Right ventricle myocardium inferior (tissue), 1 donor: ENCODE measurements at places on chromosomes 3 and 15.
A peak's percentile ranks its signal among the peaks of the same experiment; 100 is the strongest.

GRCh38 chr3:177553012-177553411 is 355.7 kb upstream of the TBL1XR1 start:
- DNase-seq: no peak

- no peak for DNase-seq
Observed at GRCh38 chr3:19972054-19972453, 25.2 kb downstream of the RAB5A start.

DNA sequence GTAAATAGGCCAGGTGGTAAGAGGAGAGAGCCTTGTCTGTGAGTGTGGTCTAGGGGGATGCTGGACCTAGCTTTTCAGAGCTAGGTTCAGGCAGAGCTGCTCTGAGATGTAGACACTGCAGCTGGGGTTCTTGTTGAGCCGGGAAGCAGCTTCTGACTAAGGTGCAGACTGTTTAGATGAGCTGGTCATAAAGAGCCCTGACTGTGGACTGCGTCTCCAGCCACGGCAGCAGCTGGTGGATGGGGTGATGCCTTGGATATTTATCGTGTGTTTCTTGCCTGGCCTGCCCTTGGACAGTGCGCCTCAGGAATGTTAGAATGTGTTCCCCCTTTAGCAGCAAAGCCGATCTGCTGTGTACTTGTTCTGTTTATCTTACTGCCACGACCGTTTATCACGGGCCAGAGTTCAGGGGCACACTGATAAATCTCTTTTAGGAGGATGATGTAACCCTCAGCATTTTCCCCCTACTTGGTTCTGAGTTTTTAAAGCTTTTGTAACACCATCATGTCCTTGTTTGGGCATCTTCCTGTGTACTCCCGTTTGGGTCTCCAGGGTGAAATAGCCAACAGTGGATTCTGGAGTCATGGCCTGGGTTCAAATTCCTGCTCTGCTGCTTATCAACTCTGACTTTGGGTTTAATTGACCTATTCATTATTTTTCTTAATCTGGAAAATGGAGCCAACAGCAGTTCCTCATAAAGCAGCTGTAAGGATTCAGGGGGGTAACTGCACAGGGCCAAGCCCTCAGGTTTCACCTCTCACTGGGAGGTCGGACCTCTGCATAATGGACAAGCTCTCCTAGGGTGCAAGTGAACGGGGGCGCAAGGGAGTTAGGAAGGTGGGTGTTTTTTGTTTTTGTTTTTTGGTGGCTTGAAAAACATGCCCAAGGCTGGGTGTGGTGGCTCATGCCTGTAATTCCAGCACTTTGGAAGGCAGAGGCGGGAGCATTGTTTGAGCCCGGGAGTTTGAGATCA is 51.4 kb downstream of the FLNB start:
- no peak for DNase-seq

GRCh38 chr3:169250000-169250399 is 413.5 kb downstream of the MECOM start:
- DNase-seq: no peak

- DNase-seq: no peak
Observed at GRCh38 chr3:98185180-98185579, 18.7 kb downstream of the OR5H15 start.

- no peak for DNase-seq
Observed at GRCh38 chr3:181969925-181970324, 258.2 kb downstream of the SOX2 start.

- no peak for DNase-seq
Observed at GRCh38 chr3:99509224-99509623, 129.2 kb upstream of the COL8A1 start.

GRCh38 chr3:162142511-162142910 is 645.9 kb downstream of the OTOL1 start:
- no peak for DNase-seq

- DNase-seq: no peak
Observed at GRCh38 chr3:119808244-119808643, 26.3 kb downstream of the NR1I2 start.

DNA sequence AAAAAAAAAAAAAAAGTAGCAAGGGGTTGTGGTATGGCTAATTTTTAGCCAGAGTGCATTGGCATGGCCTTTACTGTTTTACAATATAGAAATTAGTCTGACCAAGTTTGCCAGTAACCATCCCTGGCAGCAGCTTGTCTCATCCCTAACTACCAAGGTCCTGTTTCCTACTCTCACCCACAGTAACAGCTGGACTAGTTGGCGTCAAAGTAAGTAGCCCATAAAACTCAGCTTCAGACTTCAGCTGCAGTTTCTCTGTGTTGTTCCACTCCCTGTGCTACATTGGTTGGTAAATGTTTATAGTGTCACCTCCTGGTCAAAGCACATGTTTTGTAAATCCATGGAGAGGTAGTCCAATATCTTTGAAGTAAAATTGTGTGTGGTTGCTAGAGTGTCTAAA is 691.3 kb downstream of the ZPLD1 start:
- no peak for DNase-seq

DNA sequence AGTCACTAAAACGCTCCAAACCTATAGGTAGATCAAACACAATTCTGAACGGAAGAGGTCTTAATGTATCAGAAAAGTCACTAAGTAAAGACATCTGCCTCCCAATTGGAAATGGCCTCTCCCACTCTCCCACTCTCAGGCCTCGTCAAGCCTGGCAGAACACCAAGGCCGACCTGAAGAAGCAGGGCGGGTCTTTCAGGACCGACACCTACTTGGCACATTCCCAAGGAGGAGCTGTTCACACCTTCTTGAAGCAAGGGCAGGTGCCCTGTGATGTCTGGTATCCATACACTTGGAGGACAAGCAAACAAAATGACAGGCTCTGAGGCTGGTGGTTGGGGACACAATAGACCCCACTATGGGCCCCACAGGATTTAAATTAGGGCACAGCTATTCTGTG is 30.0 kb downstream of the XXYLT1 start:
- no peak for DNase-seq

DNA sequence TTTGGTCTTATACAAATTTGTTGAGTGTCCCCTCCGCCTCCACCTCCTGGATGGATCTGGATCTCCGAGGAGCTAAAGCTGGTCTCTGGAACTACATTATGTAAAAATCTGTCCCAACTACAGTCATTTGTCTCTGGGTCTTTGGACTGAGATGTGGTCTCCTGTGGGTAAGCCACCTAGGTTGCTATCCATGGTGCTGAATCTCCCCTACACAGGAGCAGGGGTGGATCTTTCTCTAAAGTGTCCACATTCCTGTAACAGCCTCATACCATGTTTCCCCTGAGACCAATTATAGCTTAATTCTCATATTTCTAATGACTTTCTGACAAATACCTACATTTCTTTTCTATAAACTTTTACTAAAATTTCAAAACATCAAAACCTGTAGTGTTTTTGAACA is 625.8 kb downstream of the TAFA4 start:
- DNase-seq: no peak

DNA sequence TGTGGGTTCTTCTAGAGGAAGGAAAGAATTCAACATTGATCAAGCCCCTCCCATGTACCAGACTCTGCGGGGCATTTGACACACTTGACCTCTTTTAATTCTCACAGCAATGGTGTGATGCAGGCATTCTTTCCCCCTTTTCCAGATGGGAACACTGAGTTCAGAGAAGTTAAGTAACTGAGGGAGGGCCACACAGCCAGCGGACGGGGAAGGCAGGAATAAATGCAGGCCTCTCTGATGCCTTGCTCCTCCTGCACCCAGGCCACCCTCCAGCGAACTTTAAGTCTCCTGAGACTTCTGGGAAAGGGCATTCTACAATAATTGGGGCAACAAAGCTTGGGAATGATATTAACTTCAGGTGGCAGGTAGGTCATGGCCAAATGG is 227.4 kb downstream of the UACA start:
- DNase-seq: peak; percentile 18

DNA sequence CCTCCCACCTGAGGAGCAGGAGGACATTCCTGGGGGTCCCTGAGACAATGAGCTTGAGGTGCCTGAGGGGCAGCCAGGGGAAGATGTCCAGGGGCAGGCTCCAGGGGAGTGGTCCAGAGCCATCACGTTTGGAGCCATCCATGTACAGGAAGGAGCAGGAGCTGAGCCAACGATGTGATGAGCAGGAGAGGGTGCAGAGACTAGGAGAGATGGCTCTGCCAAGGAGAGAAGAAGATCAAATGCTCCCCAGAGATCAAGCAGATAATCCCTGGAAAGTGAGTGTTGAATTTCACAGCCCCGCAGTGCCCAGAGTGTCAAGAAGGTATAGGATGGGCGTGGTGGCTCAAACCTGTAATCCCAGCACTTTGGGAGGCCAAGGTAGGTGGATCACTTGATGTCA is 97.8 kb upstream of the HERC1 start:
- DNase-seq: no peak

- DNase-seq: peak; percentile 85
Observed at GRCh38 chr3:129490273-129490675, 38.2 kb upstream of the RHO start.

DNA sequence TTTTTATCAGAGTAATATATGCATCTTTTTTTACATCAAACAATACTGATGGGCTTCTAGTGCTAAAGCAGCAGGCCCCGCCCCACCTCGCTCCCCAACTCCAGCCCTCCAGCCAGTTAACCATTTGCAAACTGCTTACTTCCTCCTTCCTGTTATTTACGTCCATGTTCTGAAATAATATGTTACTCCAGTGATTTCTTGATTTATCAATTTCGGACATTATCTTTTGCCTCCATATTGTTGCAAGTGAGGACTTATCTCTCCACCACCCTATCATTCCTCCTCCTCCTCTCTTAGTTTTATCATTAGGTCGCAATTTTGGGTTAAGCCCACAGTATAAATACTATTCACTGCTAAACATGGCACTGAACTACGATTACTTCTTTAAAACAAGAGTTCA is 39.5 kb downstream of the ZNF710 start:
- DNase-seq: no peak

- peak; percentile 76 for DNase-seq
Observed at GRCh38 chr15:65286069-65286703, 497 bp downstream of the PARP16 start.

DNA sequence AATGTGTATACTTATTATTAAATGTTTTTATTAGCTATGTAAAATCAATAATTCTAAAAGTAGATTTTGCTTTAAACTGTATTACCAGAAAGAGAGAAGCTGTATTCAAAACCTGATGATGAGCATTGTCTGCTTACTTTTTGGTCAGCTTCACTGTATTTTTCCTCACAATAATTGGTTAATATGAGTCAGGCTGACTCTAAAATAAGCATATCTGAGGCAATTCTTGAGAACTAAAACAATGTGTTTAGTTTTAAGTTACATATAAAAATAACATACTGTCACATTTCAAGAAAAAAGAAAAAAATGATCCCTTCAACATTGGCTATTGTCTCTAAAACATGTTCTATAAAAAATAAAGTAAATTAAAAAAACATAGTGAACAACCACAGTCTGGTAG is 66.1 kb downstream of the EPHA3 start:
- DNase-seq: no peak

DNA sequence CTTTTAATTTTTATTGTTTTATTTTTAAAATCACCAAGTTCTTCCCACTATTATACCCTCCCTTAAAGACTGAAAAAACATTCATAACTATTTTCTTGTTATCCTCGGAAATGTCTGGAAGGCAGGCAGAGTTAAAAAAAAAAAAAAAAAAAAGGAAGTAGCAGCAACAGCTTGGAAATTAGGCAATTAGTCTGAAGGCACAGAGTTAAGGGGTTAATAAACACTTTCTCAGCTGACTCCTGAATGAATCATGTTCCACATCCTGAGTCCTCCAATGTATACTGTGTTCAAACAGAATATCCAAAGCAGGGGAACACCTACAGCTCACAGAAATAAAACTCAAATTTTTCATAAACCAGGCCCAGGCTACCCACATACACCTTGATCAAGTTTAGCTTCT is 5.8 kb downstream of the HEXA start:
- no peak for DNase-seq
